NCI-H1694 (cell line): ENCODE measurements at places on chromosomes 11 and 22.

- DNase-seq = no peak
Observed at GRCh38 chr22:44828193-44828592, 75.8 kb downstream of the ARHGAP8 start.

DNA sequence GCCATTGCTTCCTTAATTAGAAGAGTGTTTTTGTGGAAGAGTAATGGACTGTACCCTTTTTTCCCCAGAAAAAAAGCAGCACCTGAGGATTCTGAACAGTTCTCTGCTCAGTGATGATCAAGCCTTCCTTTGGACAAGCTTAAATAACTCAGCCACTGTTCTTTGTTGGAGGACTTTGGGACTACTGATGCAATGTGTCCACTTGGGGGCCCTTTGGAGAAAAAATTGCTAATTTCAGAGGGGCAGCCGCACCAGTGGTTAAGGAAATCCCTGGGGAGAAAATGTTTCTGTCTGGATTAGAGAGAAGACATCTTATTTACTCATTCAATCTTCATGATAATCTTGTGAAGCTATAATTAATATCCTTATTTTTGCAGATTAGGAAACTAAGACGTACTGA lies 5.3 kb upstream of the KMT2A start:
- no peak for DNase-seq

GRCh38 chr11:96373826-96374225 lies 15.9 kb downstream of the CCDC82 start:
- no peak for DNase-seq

DNA sequence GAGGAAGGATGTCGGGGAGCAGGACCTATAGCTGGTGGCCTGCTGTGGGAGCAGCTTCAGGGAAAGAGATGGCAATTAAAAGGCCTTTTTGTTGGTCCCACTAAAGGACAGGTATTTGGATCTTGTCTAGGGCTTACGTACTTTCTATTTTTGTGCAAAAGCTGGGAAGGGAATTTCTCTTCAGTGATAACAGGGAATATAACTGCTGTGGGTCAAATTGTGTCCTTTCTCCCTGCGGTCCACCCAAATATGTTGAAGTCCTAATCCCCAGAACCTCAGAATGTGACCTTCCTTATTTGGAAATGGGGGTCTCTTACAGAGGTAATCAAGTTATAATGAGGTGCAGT lies 14.0 kb downstream of the HSPA8 start:
- no peak for DNase-seq

DNA sequence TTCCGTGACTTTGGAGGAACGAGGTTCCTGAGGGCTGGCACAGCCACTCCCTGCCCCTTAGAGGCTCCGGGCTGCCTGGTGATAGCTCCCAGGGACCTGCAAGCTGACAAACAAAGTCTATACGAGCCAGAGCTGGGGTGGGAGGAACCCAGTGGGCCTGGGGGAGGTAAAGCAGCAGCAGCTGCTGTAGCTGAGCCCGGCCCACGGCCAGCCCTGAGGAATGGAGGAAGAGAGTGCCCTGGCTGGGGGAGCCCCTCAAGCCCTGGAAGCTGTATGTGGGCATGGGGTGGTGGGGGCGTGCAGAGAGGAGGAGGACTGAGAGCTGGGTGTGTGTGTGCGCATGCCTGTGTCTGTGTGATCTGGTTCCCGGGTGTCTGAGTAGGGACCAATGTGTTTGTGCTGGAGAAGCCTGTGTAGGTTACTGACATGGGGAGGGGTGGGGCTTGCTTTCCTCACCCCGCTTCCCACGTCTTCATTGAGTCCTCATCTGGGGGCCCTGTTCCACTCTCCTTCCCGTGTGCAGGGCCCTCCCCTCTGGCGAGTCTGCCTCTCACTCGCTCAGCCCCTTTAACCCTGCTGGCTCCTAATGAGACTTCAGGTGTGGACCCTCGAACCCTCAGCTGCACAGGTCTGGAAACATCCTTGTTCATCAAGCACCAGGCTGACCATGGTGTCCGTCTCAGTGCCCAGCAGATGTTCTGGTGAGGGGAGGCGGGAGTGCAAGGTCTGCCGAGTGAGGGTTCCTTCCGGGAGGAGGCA lies 10.8 kb downstream of the ST3GAL4 start:
- no peak for DNase-seq

DNA sequence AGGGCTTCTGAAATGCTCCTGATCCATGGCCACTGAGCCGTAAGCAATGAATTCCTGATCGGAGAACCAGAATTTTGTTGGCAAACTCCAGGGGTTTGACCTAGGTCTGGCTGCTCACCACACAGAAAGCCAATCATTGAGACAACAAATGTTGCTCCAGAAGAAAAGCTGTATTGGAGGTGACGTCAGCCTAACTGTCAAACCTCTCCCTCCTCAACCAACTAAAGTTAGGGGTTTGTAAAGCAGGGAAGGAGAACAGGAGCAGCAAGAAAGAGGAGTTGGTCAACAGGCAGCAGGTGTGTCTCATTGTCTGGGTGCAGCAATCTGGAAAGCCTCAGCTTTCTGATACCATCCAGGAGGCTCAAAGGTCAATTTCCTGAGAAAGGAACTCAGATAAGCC lies 133.7 kb upstream of the SEZ6L start:
- DNase-seq = no peak

- DNase-seq = no peak
Observed at GRCh38 chr11:127818625-127819024, 768.7 kb downstream of the ETS1 start.

GRCh38 chr11:60396799-60397198 lies 540 bp downstream of the MS4A14 start:
- no peak for DNase-seq

GRCh38 chr11:70146299-70146698 lies 56.8 kb upstream of the FADD start:
- DNase-seq = no peak
